LHCN-M2 (cell line): ENCODE measurements at places on chromosomes 3 and 15. TPM values are rescaled to one million over a fixed set of nuclear protein-coding genes. Genes with fewer than 3 reads are reported as not detected.

CHL1 gene
- total RNA-seq = not detected in 2 replicates

RHCG gene
- total RNA-seq = not detected in 2 replicates

CCDC39 gene
- not detected in 2 replicates for total RNA-seq

GPR176 gene
- total RNA-seq = 51.9 and 53.3 TPM in 2 replicates

SOX14 gene
- total RNA-seq = not detected in 2 replicates

CCR8 gene
- total RNA-seq = not detected in 2 replicates

GLT8D1 gene
- total RNA-seq = 77.3 and 85.2 TPM in 2 replicates

HRG gene
- 0.06 TPM in 1 of 2 replicates, not detected in the other for total RNA-seq

MAGEL2 gene
- 0.38 and 0.40 TPM in 2 replicates for total RNA-seq

SNURF gene
- total RNA-seq = 5.4 and 7.5 TPM in 2 replicates

MUC20 gene
- total RNA-seq = not detected in 2 replicates

MORC1 gene
- total RNA-seq = not detected in 2 replicates
